Right renal pelvis (tissue), 4 donors: ENCODE measurements at places on chromosomes 1 and 21.

GRCh38 chr1:21721295-21721985 is 52.3 kb upstream of the RAP1GAP start:
- no peak for DNase-seq

DNA sequence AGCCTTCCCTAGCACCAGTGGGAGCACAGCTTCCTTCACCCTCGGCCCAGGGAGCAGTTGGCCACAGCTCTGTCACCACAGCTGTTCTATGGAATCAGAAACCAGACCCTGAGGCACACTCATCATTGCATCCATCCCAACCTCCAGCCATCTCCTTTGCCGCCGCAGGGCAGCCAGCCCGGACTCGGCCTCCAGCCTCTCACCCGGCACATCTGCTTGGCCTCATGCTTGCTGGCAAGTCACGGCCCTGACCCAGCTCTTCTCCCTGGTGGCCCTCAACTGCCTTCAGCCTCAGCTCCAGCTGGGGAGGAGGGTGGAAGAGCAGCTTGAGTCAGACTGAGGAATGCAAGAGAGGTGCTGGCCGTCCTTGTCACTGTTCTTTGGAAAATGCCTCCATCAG is 59.8 kb downstream of the TOR1AIP2 start:
- DNase-seq: no peak

DNA sequence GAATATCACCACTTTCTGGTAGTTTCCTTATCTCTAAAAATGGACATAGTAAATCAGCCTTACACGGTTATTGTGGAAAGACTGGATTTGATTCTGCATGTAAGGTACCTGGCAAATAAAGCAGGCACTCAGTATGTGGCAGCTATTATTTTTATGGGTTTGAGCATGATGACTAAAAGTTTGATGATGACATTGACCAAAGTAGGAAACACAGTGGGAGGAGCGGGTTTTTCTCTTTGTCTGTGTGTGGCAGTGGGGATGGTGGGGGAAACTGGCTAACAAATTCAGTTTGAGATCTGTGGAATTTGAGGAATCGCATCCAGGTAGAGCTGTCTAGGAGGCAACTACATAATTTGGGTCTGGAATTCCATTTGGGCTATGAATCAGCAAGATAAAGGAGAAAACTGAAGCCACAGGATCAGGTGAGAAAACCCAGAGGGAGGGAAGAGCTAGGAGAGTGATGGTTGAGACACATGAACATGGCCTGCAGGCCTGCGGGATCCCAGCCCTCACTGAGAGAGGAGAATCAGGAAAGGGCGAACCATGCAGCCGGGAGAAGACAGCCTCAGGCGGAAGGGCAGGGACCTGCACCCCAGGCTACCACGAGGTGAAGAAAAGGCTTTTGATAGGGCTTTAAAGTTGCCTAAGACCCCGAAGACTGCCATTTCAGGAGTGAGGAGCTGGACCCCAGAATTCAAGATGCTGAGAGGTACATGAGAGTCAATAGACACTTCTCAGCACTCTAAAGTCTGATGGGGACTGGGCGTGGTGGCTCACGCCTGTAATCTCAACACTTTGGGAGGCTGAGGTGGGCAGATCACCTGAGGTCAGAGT is 52.2 kb downstream of the MEF2D start:
- no peak for DNase-seq

GRCh38 chr1:1171546-1172340 is 1.9 kb upstream of the TTLL10 start:
- DNase-seq: no peak

DNA sequence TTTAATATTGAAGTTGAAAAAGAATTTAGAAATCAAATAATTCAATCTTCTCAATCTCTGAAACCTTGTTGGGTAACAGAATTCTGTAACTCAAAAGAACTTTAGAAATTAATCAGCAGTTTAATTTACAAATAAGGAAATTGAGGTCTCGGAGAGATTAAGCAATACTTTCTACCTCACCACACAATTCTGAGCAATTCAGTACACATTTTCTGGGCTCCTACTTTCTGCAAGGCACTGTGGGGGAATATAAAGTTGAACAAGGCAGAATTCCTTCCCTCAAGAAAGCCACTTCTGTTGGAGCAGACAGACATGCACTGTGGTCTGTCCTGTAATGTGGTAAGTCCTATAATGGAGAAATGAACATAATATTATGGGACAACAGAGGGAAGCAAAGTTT is 47.7 kb downstream of the MEF2D start:
- DNase-seq: no peak

GRCh38 chr1:68147534-68148171 is 84.7 kb downstream of the WLS start:
- no peak for DNase-seq

DNA sequence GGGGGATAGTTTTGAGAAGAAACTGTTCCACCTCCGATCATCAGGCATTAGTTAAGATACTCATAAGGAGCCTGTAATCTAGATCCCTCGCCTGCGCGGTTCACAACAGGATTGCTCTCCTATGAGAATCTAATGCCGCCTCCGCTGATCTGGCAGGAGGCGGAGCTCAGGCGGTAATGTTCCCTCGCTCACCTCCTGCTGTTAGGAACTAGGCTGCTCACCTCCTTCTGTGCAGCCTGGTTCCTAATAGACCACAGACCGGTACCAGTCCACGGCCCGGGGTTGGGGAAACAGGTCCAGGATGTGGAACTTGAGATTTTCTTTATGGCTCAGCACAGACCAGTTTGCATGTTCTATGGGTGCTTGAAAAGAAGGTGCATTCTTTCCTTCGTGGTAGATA is 27.2 kb upstream of the FAM3B start:
- no peak for DNase-seq

DNA sequence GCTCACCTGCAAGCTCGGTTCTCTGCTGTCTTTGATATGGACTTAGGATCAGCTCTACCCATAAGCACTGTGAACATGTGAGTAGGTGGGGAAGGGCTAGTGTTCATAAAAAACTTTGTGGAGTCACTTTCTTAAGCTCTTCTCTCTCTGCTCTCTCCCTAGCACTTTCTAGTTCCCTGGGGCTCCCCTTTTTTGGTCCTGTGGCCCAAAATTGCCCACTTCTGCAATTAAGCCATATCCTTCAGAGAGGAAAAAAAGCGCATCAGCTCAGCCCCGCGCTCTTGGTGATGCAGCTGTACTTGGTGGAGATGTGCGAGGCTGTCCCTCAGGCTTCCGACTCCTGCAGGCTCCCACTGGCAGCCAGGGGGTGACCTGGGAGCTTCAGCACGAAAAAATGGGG is 23.4 kb downstream of the CCSAP start:
- no peak for DNase-seq

GRCh38 chr1:88892357-88892877 is 1.1 kb upstream of the GTF2B start:
- no peak for DNase-seq

- DNase-seq: no peak
Measured at GRCh38 chr1:184930232-184930631, 44.1 kb downstream of the NIBAN1 start.

DNA sequence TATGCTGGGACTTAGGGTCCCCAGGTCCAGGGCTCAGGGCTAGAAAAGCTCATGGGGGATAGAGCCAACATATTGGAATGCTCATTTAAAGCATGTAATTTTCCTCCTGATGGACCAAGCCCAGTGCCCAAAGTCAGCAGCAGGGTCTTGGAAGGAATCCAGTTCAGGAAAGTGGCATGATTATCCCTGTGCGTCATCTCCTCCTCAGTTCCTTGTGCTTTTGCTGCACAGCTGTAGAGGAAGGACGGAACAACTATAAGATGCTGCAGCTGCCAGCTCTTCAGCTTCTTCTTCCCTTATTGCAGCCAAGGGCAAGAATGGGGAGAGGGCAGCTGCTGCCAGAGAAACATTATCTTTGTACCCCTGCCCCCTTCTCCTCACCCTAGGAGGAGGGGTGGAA is 58.4 kb downstream of the OVGP1 start:
- no peak for DNase-seq

DNA sequence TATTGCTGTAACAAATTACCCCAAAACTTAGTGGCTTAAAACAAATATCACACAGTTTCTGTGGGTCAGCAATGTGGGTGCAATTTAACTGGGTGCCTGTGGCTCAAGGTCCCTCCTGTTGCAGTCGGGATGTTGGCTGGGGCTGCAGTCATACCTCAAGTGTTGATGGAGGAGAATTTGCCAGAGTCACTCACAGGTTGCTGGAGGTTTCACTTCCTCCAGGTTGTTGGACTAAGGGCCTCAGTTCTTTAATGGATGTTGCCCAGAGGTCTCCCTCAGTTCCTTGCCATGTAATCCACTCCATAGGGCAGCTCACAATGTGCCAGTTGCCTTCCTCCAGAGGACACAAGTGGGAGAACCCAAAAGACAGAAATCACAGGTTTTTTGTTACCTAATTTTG is 2.5 kb upstream of the TAF13 start:
- DNase-seq: no peak

DNA sequence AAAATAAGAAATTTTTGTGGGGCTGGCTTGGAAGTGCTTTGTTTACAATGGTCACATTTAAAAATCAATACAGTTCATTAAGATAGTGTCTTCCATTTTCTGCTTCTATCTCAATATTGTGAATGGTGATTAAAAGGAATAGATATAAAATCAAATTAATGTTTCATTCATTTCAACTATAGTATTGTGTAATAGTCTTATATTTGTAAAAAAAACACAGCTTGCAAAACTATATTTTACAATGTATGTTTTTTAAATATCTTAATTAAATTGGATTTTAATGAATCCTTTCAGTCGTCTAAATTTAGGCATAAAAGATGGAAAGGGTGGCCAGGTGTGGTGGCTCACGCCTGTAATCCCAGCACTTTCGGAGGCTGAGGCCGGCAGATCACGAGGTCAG is 63.5 kb downstream of the CRB1 start:
- no peak for DNase-seq

GRCh38 chr1:228387321-228387720 is 19.3 kb downstream of the TRIM11 start:
- no peak for DNase-seq

GRCh38 chr1:64984737-64985136 is 18.4 kb upstream of the JAK1 start:
- no peak for DNase-seq

- no peak for DNase-seq
Measured at GRCh38 chr1:61452176-61453035, 272.5 kb downstream of the TM2D1 start.

- no peak for DNase-seq
Measured at GRCh38 chr1:175936736-175937135, 193.3 kb upstream of the TNR start.

DNA sequence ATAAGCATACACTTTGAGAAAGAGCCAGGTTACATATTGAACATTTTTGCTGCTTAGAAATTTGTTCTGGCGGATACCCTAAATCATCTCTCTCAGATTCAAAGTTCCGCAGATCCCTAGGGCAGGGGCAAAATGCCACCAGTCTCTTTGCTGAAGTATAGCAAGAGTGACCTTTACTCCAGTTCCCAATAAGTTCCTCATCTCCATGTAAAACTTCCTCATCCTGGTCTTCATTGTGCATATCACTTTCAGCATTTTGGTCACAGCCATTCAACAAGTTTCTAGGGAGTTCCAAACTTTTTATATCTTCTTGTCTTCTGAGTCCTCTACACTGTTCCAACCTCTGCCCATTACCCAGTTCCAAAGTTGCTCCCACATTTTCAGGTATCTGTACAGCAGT is 23.3 kb upstream of the LYPD8 start:
- no peak for DNase-seq

- DNase-seq: no peak
Measured at GRCh38 chr1:38034871-38035270, 11.7 kb downstream of the POU3F1 start.

GRCh38 chr1:195158091-195158490 is 1450.1 kb downstream of the KCNT2 start:
- no peak for DNase-seq

GRCh38 chr1:247357052-247357780 is 25.5 kb upstream of the ZNF496 start:
- DNase-seq: no peak

DNA sequence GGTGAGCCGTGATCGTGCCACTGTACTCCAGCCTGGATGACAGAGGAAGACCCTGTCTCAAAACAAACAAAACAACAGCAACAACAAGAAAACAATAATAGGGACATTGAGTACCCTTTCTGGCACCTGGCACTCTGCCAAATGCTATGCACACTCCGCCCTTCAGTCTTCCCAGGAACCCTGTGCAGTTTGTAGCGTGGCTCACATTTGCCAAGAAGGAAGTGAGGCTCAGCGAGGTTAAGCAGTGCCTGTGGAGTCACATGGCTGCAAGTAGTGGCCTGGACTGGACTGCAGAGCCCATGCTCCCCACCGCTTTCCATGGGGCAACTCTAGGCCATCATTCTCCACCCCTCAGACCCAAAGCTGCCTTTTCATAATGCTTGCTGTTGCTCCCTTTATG is 5.3 kb upstream of the EVA1B start:
- no peak for DNase-seq

DNA sequence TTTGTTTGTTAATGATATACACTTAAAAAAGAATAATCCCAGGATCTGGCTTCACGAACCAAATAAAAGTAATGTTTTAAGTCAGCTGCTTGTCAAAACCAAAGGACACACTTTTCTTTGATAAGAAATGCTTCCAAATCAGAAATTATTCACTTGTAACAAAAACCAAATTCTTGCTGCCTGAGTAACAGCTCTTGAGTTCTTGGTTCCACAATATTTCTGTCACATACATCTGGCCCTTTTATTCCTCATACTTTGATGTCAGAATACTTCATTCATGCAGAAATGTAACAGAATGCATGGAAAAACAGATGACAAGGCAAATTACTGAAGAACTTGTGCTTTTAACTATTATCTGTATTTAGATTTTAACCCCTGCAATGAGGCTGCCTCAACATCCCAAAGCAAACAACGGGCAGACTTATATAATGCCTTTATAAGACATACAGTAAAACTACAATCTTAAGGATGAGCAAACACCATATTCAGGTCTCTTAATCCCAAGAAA is 1.5 kb downstream of the VAMP4 start:
- no peak for DNase-seq

DNA sequence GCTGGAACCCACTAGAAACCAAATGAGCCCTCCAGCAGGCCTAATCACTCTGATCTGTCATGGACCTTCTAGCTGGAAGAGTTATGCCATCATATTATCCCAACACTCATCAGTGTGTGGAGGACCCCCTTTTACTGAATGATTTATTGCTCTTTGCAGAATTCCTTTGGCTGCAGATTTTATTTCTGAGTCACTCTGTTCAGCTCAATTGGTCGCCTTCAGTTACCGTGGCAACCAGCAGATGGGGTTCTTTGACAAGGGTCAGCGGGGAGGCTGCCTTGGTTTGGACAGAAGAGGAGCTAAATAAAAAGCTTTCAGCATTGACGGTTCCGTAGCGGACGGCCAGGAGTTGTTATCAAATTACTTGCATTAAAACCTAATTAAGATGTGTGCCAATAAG is 220.1 kb downstream of the SDCCAG8 start:
- DNase-seq: no peak

- no peak for DNase-seq
Measured at GRCh38 chr1:156471496-156472490, 28.8 kb downstream of the MEF2D start.

GRCh38 chr1:40361201-40361600 is 12.3 kb upstream of the SMAP2 start:
- no peak for DNase-seq
